ENCODE measurements at places on chromosomes 12 and 14. TPM values are rescaled to one million over a fixed set of nuclear protein-coding genes. Genes with fewer than 3 reads are reported as not detected.

OTUB2 gene
- total RNA-seq: 2.6 TPM

LMNTD1 gene
- 0.51 TPM for total RNA-seq

EPYC gene
- not detected for total RNA-seq

B3GNT4 gene
- total RNA-seq: 0.65 TPM

MMP19 gene
- 7.4 TPM for total RNA-seq

STAC3 gene
- not detected for total RNA-seq

Data from smooth muscle cell of the umbilical artery (primary cell).